Endodermal cell (in vitro differentiated cells): ENCODE measurements at places on chromosomes 3 and 15. TPM values are rescaled to one million over a fixed set of nuclear protein-coding genes. Genes with fewer than 3 reads are reported as not detected.

Gene CLPX
- 59.6 and 62.7 TPM in 2 replicates for total RNA-seq

Gene CSPG5
- total RNA-seq, result 0.68 and 0.70 TPM in 2 replicates

Gene MAGEL2
- total RNA-seq, result 7.0 and 7.2 TPM in 2 replicates

Gene TLR9
- total RNA-seq, result 0.11 TPM in 1 of 2 replicates, not detected in the other

Gene MORC1
- not detected in 3 replicates for total RNA-seq

Gene CCK
- 0.59 and 0.64 TPM in 2 replicates for total RNA-seq

Gene MON1A
- total RNA-seq, result 6.2 and 6.7 TPM in 2 replicates

Gene ARHGEF26
- 9.3 and 10.1 TPM in 2 replicates for total RNA-seq

DNA sequence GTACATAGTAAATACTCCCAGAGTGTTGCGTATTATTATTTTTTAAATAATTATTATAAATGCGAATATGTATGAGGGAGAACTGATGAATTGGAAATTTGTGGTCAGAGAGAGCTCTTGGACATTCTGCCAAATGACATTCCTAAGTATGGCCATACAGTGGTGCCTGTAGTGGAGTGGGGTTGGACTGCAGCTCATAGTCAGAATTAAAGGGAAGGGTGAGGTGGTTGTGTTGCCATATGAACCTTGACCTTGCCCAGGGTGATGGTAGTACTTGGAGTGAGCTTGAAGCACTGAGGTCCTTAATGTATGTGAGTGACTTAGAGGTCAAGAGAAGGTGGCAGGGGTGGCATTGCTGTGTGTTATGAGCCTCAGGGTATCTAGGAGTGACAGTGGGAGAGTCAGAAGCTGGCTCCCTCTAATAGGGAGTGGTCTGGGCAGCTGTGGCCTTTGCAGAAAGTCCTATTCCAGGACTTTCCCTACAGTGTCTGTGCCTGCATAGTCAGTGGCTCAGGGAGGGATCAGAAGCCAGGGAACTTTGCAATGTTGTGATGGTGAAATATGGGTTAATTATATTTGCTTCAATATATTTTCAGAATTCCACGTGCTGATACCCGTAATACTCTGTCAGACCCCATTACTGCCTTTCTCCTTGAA, 26.2 kb downstream of the PDE8A start:
- no peaks in the 10 kb centered on the region for H3K4me1 ChIP-seq
- H3K27ac ChIP-seq, result no peak overlapping the region
- no peaks in the 10 kb centered on the region for H3K36me3 ChIP-seq
- H3K27me3 ChIP-seq, result no peaks in the 10 kb centered on the region
- no peak overlapping the region for H3K4me3 ChIP-seq

DNA sequence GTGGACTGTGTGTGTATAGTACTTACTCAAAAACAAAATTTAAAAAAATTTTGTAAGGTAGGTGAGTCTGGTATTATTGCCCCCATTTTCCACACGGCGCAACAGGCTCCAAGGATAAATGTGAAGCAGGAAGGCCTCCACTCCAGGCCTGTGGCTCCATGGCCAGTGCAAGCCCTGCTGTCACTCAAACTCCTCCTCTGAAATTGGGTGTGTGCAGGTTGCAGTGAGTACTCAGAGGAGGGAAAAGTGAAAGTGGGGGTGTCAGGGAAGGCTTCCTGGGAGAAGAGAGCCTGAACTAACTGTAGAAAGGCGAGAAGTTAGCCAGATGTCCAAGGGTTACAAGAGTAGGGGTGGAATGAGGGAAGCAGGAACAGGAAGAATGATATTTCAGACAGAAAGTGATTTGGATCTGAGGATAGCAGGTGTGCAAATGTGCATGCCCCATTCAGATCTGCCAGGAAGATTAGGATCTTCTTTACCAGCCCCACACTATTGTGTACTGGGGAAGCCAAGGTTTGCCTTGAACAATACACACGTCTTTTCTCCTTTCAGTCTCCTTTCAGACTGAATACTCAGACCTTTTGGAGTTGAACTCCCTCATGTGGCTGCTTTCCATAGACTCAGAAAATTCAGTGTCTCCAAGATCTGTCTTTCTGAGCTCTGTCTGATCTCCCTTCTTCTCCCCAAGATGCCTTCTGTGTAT, 48.7 kb upstream of the RYK start:
- no peaks in the 10 kb centered on the region for H3K4me1 ChIP-seq
- H3K4me3 ChIP-seq, result no peak overlapping the region
- no peaks in the 10 kb centered on the region for H3K36me3 ChIP-seq
- no peaks in the 10 kb centered on the region for H3K27me3 ChIP-seq
- H3K27ac ChIP-seq, result peak overlapping the region; percentile 11

DNA sequence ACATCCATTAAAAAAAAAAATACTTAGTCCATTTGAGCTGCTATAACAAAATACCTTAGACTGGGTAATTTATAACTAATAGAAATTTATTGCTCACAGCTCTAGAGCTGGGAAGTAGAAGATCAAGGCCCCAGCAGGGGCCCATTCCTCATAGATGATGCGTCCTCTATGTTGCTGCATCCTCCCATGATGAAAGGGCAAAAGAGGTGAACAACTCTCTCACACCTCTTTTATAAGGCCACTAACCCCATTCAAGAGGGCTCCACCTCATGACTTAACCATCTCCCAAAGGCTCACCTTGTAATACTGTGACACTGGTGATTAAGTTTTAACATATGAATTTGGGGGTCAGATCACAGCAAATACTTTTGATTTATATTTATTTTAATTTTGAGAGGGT, 3.0 kb upstream of the TLNRD1 start:
- H3K27ac ChIP-seq, result no peak overlapping the region
- no peaks in the 10 kb centered on the region for H3K4me1 ChIP-seq
- no peak for DNase-seq
- no peaks in the 10 kb centered on the region for H3K27me3 ChIP-seq
- H3K4me3 ChIP-seq, result no peak overlapping the region

GRCh38 chr3:177473903-177474302, 276.6 kb upstream of the TBL1XR1 start:
- H3K4me3 ChIP-seq, result no peak overlapping the region
- H3K4me1 ChIP-seq, result no peaks in the 10 kb centered on the region
- H3K36me3 ChIP-seq, result no peaks in the 10 kb centered on the region

GRCh38 chr3:183038757-183039156, 58.4 kb upstream of the DCUN1D1 start:
- H3K27me3 ChIP-seq, result no peaks in the 10 kb centered on the region
- H3K4me1 ChIP-seq, result no peaks in the 10 kb centered on the region

DNA sequence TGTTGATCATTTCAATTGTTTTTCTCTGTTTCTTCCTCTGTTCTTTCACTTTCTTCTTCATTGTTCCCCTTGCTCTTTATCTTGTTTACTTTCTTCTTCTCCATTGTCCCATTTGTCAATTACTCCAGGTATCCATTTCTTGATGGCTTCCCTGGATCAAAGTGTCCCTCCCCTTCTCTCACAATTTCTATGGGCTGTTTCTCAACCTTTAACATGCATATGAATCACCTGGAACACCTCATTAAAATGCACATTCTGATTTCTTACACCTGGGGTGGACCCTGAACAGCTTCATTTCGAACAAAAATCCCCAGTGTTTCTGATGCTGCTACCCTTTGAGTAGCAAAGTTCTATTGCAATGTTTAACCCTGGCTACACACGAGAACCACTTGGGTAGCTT, 454.8 kb downstream of the EPHA6 start:
- H3K27me3 ChIP-seq, result no peaks in the 10 kb centered on the region
- H3K36me3 ChIP-seq, result no peaks in the 10 kb centered on the region
- H3K4me1 ChIP-seq, result peaks cover 13% of the 10 kb centered on the region
- peak overlapping the region; percentile 26 for H3K4me3 ChIP-seq
- peak; percentile 63 for DNase-seq

GRCh38 chr3:142910280-142910679, 21.4 kb upstream of the PCOLCE2 start:
- no peaks in the 10 kb centered on the region for H3K36me3 ChIP-seq
- H3K4me1 ChIP-seq, result no peaks in the 10 kb centered on the region

- peaks cover 12% of the 10 kb centered on the region for H3K4me1 ChIP-seq
- peak; percentile 63 for DNase-seq
- H3K27ac ChIP-seq, result no peak overlapping the region
- no peaks in the 10 kb centered on the region for H3K27me3 ChIP-seq
- H3K36me3 ChIP-seq, result peaks cover 2% of the 10 kb centered on the region
These were observed 21.0 kb upstream of the HACD2 start for GRCh38 chr3:123605789-123606234.

DNA sequence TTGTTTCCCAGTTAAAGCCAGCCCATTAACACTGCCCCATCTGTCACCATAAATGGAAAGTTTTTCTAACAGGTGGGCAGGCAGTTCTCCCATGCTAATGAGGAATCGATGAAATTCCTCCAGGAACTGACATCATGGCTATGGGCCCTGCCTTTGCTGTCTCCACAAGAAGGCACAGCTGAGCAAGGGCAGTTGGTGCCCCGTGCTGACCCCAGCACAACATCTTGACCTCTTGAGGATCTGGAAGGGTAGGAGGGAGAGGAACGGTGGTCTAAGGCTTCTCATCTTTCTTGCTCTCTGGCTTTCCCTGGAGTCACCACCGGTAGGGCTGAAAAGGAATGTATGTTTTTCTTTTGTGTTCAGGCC, 46.7 kb downstream of the CHCHD6 start:
- peaks cover 11% of the 10 kb centered on the region for H3K4me1 ChIP-seq
- H3K4me3 ChIP-seq, result no peak overlapping the region
- DNase-seq, result peak; percentile 74
- peak overlapping the region; percentile 40 for H3K27ac ChIP-seq
- H3K27me3 ChIP-seq, result no peaks in the 10 kb centered on the region
- no peaks in the 10 kb centered on the region for H3K36me3 ChIP-seq

DNA sequence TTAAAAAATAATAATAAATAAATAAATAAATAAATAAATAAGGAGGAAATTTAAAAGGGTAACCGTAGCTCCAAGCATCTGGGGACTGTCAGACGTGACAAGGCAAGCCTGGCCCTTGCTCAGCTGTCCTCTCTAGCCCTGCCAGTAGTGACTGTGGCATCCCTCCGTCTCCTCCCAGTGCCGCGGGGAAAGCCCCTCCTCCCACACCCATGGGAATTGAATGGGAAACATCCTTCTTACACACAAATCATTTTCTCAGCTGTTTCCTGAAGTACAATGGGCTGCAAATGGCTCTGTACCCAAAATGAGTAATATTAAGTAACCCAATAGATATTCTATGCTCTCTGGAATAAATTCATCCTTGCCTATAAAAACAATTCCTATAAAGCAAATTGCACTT, 101.6 kb upstream of the RAD18 start:
- H3K4me1 ChIP-seq, result no peaks in the 10 kb centered on the region
- peaks cover 4% of the 10 kb centered on the region for H3K36me3 ChIP-seq
- H3K4me3 ChIP-seq, result no peak overlapping the region
- DNase-seq, result no peak
- no peak overlapping the region for H3K27ac ChIP-seq
- no peaks in the 10 kb centered on the region for H3K27me3 ChIP-seq

DNA sequence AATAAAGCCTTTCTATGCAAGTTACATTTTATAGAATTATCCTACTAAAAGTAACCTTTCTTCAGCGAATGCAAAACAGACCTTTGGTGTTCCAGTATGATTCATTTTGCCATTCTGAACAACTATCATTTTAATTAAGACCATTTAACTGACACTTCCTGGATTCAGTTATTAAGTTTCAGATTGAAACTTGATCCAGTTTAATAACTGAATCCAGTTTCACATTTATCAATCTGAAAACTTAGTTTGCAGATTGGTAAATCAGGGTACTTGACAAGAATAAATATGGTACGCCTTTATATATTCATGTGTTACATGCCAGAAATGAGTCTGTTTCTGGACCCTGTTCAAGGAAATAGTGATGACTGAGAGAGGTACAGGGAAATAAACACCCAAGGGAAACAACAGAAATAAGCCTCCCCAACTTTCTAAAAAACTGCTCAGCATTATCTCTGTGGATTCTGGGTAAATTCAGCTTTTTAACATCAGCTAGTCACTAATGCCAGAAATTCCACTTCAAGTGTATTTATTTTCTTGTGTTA, 23.3 kb upstream of the NFKBIZ start:
- no peaks in the 10 kb centered on the region for H3K36me3 ChIP-seq
- H3K27ac ChIP-seq, result no peak overlapping the region
- no peaks in the 10 kb centered on the region for H3K27me3 ChIP-seq
- no peak for DNase-seq
- peaks cover 10% of the 10 kb centered on the region for H3K4me1 ChIP-seq
- H3K4me3 ChIP-seq, result no peak overlapping the region

DNA sequence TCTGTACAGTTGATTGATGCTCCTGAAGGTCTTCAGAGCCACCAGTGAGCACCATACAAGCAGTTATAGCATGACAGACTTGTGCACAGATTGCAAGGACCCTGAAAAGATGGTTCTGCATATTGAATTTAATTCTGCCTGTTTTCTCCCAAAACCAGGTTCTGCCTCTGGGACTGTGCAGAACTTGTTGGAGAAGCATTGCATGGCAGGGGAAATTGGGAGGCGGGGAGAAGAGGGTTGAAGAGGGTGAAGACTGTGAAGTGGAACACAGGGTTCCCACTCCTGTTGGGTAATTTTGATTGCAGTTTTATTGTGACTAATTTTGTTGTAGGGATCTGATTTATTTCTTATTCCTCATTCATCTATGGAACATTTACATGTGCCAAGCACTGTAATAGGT, 10.3 kb downstream of the ZNF80 start:
- DNase-seq, result no peak
- H3K4me1 ChIP-seq, result no peaks in the 10 kb centered on the region
- no peaks in the 10 kb centered on the region for H3K36me3 ChIP-seq
- H3K27ac ChIP-seq, result no peak overlapping the region
- H3K27me3 ChIP-seq, result no peaks in the 10 kb centered on the region
- no peak overlapping the region for H3K4me3 ChIP-seq

GRCh38 chr15:34657469-34658127, 74.1 kb upstream of the GOLGA8B start:
- DNase-seq, result no peak
- no peaks in the 10 kb centered on the region for H3K4me1 ChIP-seq
- no peak overlapping the region for H3K27ac ChIP-seq
- no peaks in the 10 kb centered on the region for H3K36me3 ChIP-seq

- no peak overlapping the region for H3K27ac ChIP-seq
- DNase-seq, result no peak
- H3K36me3 ChIP-seq, result peaks cover 5% of the 10 kb centered on the region
- H3K4me1 ChIP-seq, result no peaks in the 10 kb centered on the region
These were observed 4.7 kb downstream of the CEP152 start for GRCh38 chr15:48806151-48806550.

DNA sequence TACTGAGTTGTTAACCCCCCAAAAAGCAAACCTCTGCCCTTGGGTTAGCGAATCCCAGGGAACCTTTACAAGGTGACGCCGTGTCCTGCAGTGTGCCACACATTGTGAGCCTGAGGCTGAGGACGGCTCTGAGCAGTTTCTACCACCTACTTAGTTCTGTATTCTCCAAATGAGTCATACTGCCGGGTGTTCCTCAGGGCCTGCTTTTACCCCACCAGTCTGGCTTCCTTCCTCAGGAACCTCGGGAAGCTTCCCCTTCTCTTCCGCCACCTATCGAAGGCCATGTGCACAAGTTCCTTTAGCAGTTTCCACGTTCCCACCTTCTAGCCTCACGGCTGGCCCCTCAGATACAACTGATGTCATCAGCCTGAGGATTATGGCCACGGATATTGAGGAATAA, 384.0 kb upstream of the TPM1 start:
- peaks cover 48% of the 10 kb centered on the region for H3K36me3 ChIP-seq
- no peaks in the 10 kb centered on the region for H3K27me3 ChIP-seq
- H3K27ac ChIP-seq, result no peak overlapping the region

DNA sequence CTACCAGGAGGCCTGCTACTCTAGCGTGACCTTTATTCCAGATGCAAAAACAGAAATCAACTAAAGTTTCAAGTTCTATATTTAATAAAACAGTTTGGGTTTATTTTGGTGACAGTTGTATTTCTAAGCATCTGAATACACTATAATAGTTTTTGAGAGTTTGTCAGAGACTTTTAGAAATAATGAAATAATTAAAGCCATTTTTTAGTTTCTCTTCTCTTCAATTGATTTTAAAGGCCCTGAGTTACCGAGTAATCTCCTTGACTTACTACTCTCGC, 523.4 kb downstream of the CADM2 start:
- no peaks in the 10 kb centered on the region for H3K27me3 ChIP-seq
- no peaks in the 10 kb centered on the region for H3K4me1 ChIP-seq
- DNase-seq, result no peak
- H3K27ac ChIP-seq, result no peak overlapping the region
